HFFc6 (cell line): ENCODE measurements at places on chromosomes 3 and 15. TPM values are rescaled to one million over a fixed set of nuclear protein-coding genes. Genes with fewer than 3 reads are reported as not detected.

Gene XIRP1
- not detected in 3 replicates for total RNA-seq

Gene GNAT1
- total RNA-seq = not detected in 3 replicates

Gene REC114
- total RNA-seq = not detected in 3 replicates

Gene ALS2CL
- 2.4 to 3.0 TPM (median 2.8 TPM) in 3 replicates for total RNA-seq

Gene ANKRD63
- not detected in 3 replicates for total RNA-seq

Gene INKA1
- 3.3 and 3.8 TPM in 2 replicates for total RNA-seq

Gene SNTN
- total RNA-seq = not detected in 2 replicates

Gene DAZL
- total RNA-seq = not detected in 3 replicates
